Activated CD4-positive, alpha-beta memory T cell treated with anti-CD3 and anti-CD28 coated beads for 36 hours (primary cell): ENCODE measurements at places on chromosomes 4 and X. TPM values are rescaled to one million over a fixed set of nuclear protein-coding genes. Genes with fewer than 3 reads are reported as not detected.

Gene FAM47E
- not detected for total RNA-seq

Gene EBP
- 150 TPM for total RNA-seq

- DNase-seq = no peak
Observed at GRCh38 chr4:154450966-154451365, 40.6 kb downstream of the DCHS2 start.

Gene ZNF711
- total RNA-seq = 0.31 TPM

DNA sequence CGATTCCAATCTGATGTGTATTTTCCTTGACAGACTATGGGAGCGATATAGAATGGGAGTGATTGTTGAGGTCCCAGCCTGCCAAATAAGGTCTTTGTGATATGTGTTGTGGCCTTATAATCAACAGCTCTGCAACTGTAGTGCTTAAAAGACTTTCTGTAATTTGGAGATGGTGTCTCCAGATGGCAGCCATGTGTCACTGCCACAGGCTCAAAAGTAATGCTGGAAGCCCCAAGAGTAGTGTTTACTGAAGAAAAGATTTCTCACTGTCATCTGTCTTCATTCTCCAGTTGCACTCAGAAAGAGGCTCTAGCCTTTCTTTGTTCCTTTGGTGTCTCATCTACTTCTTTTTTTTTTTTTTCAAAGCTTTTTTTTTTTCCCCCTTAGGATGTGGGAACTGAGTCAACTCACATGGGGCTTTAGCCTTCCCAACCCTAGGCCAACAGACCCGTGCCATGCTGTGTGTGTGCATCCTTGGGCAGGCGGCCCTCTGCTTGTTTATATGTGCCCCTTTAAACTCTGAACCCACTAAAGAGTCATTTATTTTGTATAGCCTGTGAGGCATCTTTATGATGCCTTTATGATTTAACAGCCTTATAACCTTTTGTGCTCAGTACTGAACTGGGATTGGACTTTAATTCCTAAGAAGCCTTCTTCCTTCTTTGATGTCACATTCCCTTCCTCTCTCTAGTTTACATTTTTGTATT is 15.6 kb downstream of the SRPX2 start:
- no peak for DNase-seq

DNA sequence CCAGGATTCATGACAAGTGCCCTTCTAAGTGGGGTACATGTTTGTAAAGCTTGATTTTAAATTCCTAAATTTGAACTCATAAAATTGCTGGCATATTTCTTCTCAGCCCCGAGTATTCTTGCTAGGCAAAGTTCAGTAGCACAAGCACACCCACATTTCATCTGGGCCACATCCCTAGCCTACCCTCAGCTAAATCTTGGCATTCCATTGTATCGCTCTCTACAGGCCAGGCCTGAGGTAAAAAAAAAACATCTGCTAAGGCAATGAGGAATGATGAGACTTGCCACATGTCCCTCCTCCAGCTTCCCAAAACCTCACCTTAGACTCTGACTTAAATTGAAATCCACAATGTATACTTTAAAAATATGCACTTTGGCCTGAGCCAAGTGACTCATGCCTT is 51.4 kb upstream of the VCX3B start:
- DNase-seq = no peak

Gene CYBB
- total RNA-seq = not detected

GRCh38 chr4:157964463-157964862 is 208.4 kb downstream of the GASK1B start:
- DNase-seq = no peak

Gene PROM1
- total RNA-seq = not detected

Gene TCEAL6
- total RNA-seq = not detected

DNA sequence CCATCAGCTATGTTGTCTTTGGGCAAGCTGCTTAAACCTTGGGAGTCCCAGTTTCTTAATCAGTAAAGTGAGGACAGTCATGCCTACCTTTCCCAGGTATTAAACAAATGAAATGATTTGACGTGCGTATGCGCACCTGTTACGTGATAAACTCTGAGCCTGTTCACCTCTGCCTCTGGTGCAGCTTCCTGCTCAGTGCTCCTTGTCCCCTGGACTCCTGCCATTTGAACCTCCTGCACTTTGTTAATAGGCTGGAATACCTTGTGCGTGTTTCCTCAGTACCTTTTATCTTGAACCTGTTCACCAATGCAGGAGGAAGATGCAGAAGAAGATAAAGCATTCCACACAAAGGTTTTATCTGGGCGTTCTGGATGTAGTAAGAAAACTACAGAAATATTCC is 211.9 kb downstream of the CEP135 start:
- DNase-seq = no peak

GRCh38 chrX:9153300-9153699 is 119.4 kb upstream of the FAM9B start:
- no peak for DNase-seq

Gene APLN
- 0.26 TPM for total RNA-seq

GRCh38 chr4:66097218-66097617 is 426.9 kb upstream of the EPHA5 start:
- DNase-seq = no peak

Gene UCP1
- not detected for total RNA-seq

- no peak for DNase-seq
Observed at GRCh38 chr4:163815776-163816175, 321.3 kb downstream of the TMA16 start.

DNA sequence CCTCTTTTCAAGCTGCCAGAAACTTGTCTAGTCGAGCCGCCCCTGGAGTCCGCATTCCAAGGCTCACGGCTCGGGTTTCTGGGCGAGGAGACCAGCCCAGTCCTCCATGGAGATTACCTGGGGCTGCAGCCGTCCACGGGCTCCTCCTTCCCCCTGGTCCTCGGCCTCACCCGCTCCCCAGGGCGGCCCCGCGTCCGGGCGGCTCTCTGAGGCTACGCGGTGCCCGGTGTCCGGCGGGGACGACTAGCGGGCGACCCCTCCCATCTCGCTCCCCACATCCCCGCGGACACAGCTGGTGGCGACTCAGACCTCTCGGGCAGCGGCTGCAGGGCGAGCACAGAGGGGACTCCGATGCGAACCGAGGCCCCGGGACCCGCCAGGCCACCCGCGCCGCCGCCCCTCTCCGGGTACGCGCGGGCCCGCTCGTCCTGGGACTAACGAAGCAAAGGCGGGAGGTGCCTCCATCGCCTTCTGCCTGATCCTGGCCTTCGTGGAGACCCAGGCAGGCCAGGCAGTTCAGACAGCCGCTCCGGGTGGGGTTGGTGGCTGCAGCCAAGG is 159.4 kb downstream of the TRAM1L1 start:
- no peak for DNase-seq

Gene HSFX1
- 0.24 TPM for total RNA-seq

DNA sequence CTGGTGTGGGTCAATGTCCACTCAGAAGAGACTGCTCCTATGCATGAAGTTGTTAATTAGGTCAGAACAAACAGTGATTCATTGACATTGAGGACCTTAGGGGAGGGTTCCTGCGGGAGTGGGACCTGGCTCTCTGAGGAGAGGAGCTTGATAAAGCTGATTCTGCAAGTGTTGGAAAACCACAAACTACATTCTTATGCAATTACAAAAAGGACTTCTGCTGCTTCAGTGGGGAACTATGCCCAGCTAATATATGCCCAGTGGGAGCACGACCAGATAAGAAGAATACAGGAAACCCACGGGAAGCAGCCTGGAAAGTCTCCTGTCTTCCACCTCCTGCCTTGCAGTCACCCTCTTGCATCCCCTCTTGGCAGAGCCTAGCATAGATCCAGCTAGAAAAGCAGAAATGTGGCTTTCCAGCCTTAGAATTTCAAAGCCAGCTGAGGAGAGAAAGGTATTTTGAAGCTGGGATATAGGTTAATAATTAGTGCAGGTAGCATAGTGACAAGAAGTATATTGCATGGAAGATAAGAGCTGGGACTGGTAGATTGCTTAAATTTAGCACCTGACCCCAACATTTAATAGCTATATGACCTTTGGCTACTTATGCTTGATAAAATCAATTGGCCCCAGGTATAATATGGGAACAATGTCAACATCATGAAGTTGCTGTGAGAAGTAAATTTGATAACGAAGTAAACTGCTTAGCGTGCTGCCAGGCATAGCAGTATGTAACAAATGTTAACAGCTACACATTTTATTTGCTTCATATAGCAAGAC is 34.9 kb upstream of the UGT8 start:
- DNase-seq = no peak

Gene DRD5
- not detected for total RNA-seq

Gene SCD5
- 0.14 TPM for total RNA-seq

GRCh38 chr4:66590488-66591215 is 920.4 kb upstream of the EPHA5 start:
- no peak for DNase-seq

Gene NPY2R
- not detected for total RNA-seq

DNA sequence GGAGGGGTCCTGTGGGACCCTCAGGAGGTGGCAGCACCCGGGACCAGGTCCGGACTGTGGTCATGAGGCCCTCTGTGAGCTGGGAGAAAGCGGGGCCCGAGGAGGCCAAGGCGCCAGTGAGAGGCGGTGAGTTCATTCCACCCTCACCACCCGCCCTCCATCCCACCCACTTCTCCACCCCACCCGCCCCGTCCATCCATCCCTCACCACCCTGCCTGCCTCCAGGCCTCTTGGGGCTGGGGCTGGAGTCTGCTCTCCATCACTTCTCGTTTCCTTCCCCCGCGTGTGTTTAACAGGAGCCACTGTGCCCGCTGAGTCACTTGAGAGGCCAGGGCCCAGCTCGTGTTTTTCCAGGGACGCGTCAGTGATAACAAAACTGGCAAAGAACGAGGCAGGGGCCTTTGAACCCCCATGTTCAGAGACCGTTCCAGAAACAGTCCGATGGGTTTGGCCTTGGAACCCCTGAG is 6.2 kb downstream of the SH3TC1 start:
- no peak for DNase-seq

Gene TRIM60
- not detected for total RNA-seq

DNA sequence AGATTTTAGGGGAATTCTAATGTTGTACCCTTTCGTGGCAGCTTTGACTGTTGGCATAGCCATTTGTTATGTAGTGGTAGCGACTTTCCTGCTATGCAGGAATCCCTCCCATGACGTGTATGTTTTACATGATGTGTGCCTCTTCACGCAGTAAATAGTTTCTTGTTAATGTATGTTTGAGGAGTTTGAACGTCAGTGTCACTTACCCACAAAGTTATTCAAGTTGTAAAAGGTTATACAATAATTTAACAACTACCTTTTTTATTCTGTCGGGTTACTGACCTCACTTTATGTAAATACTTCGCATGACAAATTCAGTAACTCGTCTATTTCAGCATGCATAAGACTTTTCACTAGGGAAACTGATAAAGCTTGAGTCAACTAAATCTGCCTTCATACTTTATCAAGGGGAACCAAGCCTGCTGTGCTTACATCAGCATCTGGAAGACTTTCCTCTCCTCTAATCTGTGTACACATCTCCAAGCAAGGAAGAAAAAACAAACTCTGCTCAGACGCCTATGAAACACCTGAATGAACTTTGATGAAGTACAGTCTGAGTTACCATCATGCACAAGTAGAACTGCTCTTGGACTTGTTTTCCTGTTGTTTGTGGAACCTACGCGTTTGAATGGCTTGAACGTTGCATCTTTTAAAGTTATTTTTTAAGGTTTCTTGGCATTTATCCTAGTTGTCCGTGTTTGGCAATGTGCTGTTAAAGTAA is 61.2 kb downstream of the SLC9A6 start:
- DNase-seq = no peak

DNA sequence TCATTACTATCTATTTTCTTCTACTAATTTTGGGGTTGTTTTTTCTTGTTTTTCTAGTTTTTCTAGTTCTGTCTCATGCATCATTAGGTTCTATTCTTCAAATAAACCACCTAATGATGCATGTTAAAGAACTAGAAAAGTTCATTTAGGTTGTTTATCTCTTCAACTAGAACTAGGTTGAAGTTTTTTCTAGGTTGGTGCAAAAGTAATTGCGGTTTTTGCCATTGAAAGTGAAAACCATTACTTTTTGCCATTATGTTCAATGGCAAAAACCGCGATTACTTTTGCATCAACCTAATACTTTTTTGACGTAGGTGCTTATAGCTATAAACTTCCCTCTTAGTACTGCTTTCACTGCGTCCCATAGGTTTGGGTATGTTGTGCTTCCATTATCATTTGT is 64.4 kb upstream of the SLC7A3 start:
- no peak for DNase-seq

DNA sequence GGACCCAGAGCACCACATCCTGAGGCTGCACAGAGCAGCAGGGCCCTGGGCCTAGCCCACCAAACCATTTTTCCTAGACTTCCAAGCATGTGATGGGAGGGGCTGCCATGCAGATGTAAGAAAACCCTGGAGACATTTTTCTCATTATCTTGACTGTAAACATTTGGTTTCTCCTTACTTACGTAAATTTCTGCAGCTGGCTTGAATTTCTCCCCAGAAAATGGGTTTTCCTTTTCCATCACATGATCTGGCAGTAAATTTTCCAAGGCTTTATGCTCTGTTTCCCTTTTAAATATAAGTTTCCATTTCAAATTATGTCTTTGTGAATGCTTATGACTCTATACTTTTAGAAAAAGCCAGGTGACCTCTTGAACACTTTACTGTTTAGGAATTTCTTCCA is 945.9 kb upstream of the NDST4 start:
- DNase-seq = no peak

Gene PLXNB3
- total RNA-seq = 0.29 TPM

Gene H2BW2
- not detected for total RNA-seq

DNA sequence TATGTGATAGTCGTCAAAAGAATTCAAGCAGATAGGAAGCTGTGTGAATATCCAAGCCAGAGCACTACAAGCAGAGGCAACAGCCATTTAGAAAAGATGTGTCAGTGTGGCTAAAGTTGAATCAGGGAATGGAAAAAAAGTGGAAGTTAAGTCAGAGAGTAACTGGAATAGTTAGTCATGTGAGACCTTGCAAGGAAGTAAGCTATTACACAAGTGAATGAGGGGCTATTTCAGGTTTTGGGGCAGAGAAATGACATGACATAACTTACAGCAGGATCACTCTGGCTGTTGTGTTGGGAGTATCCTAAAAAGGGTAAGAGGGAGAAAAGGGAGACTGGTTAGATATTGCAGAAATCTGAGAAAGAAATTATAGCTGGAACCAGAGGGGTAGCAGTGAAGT is 236.6 kb upstream of the PCDH18 start:
- no peak for DNase-seq

DNA sequence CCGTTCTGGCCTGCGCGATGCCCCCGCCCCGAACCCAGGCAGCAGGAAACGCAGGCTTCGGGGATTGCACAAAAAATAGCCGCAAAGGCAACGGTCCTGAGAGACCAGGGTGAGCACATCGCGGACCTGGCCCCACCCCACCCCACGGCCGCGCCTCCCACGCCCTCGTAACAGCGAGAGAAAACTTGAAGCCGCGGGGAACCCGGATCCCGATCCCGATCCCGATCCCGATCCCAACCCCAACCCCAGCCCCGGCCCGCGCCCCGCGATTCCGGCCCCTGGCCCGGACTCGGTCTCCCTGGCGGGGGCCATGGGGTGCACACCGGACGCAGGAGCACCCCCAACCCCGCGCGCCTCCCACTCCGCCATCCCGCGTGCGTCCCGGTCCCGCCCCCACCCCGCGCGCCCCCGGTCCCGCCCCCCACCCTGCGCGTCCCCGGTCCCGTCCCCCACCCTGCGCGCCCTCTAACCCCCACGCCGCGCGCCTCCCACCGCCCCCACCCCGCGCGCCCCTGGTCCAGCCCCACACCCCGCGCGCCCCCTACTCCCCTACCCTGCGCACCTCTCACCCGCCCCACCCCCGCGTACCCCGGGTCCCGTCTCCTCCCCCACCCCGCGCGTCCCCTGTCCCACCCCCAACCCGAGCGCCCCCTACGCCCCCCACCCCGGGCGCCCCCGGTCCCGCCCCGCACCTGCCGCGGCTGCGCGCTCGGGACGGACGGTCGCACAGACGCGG is 29.0 kb downstream of the NOP14 start:
- peak; percentile 57 for DNase-seq
